ENCODE measurements at places on chromosomes 6 and 20.

- no peak for DNase-seq
These were observed 304.5 kb upstream of the MAP3K7 start for GRCh38 chr6:90891355-90891754.

DNA sequence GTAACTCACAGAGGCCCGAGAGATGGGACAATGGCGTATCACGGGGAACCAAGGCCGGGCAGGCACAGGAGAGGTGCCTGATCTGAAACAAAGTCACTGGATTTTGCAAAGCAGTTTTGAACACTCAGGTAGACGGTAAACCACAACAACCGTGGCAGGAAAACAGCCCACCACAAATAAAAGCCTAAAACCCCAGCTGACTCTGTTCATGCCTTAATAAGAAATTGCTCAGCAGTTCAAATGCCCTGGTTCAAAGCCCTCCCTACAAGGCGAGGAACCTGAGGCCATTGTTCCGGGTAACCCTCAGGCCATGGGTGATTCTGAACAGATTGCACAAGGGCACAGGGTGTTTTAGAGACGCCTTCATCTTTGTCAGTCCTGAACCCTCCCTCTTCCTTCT is 114.2 kb downstream of the MAP3K7 start:
- DNase-seq: no peak

DNA sequence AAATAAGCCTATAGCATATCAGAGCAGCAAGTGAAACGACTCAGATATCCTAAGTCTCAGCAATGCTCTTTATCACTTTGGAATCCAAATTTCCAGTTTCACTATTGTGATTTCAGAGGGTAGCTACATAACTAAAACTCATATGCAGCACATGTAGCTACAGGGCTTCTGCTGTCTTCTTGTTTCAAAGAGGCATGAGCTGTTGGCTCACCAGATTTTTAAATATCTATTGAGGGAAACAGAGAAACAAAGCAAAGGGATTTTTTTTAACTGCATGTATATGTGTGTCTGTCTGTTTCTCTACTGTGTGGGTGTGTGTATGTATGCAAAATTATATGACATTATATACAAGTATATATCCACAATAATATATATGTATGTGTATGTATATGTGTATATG is 258.4 kb downstream of the HDGFL1 start:
- no peak for DNase-seq

DNA sequence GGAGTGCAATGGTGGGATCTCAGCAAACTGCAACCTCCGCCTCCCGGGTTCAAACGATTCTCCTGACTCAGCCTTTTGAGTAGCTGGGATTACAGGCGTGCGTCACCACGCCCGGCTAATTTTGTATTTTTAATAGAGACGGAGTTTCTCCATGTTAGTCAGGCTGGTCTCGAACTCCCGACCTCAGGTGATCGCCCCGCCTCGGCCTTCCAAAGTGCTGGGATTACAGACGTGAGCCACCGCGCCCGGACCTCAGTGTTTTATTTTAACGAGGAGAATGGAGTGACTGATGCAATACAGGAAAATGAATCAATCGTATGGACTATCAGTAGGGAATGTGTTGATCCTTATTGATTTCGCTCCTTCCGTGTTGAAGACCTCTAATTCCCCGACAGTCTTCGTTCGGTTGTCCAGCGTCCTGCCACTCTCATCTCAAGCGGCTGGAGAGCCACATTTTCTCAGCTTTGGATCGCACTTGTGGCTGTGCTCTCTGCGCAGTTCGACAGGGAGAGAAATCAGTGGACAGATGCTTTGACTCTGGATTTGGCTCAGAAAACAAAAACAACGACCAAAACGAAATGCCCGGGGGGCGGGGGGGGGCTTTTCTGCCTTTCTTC is 166.2 kb downstream of the TRIM27 start:
- DNase-seq: no peak

GRCh38 chr20:48761023-48761785 is 66.6 kb downstream of the PREX1 start:
- DNase-seq: no peak

GRCh38 chr6:133855276-133855990 is 33.5 kb upstream of the TCF21 start:
- no peak for DNase-seq

- DNase-seq: no peak
These were observed 298.6 kb downstream of the CLIC5 start for GRCh38 chr6:45717027-45717426.

GRCh38 chr6:53581173-53581773 is 36.4 kb upstream of the GCLC start:
- no peak for DNase-seq

DNA sequence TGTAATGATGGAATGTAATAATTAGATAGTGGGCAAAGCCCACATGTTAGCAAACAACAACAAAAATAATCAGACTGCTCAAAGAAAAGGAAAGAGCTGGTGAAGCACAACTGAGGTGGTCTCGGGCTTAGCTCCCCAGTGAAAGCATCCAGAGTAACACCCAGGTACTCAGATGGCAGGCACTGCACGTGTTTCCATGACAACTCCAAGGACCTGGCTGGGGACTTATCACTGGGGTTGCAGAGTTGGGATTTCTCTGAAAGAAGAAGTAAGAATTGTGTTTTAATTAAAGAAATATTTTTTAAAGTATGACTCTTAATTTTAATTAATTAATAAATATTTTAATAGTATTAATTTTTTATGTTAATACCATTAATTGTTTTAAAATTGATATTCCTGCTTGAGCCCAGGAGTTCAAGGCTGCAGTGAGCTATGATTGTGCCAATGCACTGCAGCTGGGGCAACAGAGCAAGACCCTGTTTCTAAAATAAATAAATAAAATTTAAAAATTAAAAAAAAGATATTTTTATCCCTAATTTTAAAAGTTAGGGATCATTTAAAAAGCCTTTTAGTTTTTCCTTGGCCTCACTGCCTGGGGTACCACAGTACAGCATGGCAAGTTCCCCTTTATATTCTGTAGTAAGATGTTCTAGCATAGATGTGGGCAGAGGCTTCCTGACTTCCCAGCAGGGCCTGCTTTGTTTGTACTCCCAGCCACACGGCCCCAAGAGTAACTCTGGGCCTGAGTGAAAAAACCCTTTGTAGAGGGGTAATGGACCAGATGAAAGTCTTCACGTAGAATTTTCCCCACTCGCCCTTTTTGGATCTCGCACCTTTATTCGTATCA is 42.2 kb upstream of the UST start:
- DNase-seq: no peak

- DNase-seq: no peak
These were observed 102.3 kb upstream of the JARID2 start for GRCh38 chr6:15143540-15143939.

GRCh38 chr6:140845701-140846100 is 1287.0 kb upstream of the GJE1 start:
- DNase-seq: no peak

DNA sequence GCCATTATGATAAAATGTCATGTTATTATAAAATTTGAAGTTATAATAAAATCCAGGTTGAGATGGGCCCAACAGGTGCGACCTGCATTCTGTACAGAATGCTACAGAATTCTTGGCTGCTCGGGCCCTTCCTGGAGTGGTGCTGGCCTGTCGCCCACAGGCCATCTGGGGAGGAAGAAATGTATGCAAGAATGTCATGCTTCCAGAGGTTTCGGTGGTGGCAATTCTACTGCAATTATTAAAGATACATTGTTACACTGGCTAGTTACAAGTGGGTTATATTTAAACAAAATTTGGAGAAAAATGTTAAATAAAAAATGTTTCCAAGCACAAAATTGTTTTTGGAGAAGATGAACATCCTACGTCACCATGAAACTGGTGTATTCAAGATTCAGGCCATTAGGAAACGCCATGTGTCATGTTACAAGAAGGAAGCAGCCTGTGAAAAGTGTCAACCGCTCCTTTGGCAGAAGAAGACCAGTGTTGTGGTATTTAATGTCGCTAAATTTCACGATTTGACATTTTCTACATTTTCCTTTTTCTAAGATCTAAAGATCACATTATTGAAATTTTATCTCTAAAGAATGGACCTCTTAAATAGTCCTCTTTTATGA is 7.1 kb downstream of the RAMACL start:
- no peak for DNase-seq

DNA sequence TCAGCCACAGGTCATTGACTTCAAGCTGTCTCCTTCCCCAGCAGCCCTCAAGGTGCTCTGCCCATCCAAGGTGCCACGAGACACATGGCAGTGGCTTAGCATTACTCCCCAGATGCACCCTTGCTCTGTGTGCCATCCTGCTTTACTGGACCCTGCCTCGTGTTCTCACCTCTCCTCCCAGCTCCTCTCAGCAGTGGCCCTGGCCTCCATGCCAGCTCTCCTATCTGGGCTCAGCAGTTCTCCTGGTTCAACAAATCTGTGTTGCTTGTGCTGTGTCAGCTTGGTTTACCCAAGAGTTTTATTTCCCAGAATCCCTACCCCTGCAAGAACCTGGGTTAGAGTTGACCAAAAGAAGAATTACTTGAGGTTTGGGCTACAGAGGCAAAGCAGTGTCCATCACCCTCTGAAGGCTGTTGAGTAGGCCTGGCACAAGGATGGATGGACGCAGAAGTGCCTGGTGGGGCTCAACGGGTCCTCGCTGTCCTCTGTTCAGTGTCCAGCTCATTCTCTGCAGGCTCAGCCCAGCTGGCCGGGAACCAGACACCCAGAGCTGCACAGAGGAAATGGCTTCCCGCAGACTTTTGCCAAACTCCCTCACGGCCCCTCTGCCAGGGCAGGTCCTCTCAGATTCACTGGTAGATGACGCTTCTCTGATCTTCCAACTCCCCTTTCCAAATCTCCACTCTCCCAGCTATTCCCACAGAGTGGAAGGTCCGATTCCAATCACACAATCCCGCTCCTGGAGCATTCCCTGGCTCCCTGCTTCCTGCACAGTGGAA is 82.6 kb downstream of the FOXA2 start:
- DNase-seq: no peak

DNA sequence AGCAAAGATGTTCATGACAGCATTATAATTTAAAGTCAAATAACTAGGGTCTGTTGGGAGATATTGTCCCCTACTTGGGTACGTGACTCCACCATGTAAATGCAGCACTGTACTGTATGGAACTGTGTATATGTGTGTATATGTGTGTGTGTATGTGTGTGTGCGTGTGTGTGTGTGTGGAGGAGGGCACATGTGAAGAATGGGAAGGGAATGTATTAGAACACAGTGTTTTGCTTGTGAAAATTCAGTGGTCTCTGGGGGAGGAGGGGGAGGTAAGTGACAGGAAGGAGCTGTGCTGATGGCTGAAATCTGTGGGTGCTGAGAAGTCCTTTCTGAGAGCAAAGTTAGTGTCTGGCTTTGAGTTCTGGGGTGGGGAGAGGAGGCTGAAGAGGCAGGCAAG is 23.9 kb upstream of the VEGFA start:
- DNase-seq: no peak

DNA sequence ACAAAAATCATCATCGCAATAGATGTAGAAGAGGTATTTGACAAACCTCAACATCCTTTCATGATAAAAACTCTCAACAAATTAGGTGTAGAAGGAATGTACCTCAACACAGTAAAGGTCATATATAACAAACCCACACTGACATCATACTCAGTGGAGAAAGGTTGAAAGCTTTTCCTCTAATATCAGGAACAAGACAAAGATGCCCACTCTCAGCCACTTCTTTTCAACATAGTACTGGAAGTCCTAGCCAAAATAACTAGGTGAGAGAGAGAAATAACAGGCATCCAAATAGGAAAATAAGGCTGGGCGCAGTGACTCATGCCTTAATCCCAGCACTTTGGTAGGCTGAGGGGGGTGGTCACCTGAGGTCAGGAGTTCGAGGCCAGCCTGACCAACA is 95.8 kb downstream of the ZDHHC14 start:
- DNase-seq: no peak

DNA sequence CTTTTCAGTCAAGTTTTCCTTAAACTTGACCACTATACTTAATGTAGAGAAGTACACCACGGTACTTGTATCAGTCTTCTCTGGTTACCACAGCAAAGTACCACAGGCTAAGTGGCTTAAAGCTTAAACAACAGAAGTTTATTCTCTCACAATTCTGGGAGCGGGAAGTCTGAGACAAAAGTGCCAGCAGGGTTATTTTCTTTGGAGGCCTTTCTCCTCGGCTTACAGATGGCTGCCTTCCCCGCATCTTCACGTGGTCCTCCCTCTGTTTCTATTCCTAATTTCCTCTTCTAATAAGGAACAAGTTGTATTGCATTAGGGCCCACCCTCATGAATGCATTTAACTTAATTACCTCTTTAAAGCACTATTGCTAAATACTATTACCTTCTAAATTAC is 258.0 kb downstream of the PLCB1 start:
- DNase-seq: no peak

DNA sequence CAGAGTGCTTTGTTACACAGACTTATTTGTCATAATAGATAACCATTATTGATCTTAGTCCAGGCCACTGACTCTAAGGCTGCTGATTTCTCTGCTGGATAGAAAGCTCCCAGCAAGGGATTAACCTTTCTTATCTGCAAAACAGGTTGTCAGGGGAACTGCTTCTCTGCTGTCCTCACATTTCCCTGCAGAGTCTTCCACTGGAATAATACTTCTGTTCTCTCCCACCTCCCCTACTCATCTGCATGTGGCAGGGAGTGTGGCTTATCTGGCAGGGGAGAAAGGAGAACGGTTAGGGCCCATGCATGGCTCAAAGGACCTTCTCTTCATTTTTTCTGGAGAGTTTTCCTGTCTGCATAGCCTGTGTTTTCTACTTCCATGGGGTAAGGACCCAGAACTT is 86.2 kb downstream of the LAMP5 start:
- no peak for DNase-seq

DNA sequence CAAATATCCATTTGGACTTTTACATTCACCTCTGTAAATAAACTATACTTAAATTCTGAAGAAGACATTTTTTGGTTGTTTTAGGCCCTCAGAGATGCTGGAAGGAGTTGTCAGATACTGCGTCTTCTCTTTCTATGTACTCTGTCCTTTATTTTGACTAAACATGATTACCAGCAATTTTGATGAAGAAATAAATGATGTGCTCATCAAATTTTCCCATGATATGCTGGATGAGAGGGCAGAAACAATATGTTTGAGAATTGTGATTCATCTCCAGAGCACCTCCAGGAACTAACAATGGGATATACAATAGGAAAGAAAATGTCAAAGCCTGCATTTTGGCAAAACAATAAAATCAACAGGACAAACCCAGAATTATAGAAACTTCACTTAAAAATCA is 481.6 kb upstream of the HS3ST5 start:
- no peak for DNase-seq

DNA sequence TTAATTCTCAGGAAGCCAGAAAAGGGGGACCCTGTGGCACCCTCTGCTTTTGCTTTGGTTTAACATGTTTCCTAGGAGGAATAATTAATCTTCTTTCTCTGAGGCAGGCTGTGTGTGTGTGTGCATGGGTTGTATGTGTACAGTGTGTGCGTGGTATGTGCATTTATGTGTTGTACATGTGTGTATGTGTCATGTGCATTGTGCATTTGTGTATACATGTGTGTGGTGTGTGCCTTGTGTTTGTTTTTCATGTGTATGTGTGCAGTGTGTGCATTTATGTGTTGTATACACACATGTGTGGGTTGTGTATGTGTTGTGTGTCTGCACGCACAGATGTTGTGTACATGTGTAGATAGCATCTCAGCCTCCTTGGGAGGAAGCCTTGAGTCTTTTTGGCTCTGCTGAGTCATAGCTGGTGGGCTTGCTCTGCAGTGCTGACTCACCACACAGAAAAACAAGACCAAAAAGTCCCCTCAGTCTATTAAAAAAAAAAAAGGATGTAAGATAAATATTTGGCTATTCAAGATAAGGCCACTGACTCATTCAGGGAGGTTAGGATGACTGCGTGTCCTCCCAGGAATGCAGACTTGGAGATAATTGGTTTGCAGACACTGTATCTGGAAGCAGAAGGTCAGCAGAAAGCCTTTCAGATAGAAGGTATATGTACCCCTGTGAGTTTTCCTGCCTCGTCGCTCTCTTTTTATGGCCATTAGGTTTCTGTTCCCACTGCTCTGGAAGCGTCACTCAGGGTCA is 58.6 kb downstream of the SYNJ2 start:
- no peak for DNase-seq

Data from NCI-H1417 treated with DMSO at 0.1 percent for 48 hours (cell line).